Cerebellar nuclear complex (tissue), 1 donor: ENCODE measurements at places on chromosomes 4 and X.

GRCh38 chrX:136710325-136710951, 62.5 kb downstream of the CD40LG start:
- no peak for DNase-seq

DNA sequence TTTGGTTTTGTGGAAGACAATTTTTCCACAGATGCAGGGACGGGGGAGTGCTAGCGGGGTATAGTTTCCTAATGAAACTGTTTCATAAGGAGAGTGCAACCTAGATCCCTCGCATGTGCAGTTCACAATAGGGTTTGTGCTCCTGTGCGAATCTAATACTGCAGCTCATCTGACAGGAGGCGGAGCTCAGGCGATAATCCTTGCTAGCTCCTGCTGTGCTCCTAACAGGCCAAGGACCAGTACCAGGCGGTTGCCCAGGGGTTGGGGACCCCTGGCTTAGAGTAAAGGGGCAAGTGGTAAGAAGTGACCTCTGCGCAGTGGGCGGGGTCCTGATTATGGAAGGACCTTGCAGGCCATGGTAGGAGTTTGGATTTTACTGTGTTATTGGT, 3.8 kb downstream of the SCML1 start:
- no peak for DNase-seq

- no peak for DNase-seq
These were observed 5.0 kb upstream of the TSPAN5 start for GRCh38 chr4:98663226-98664006.

GRCh38 chr4:128394778-128395177, 107.2 kb upstream of the PGRMC2 start:
- DNase-seq: no peak

- DNase-seq: no peak
These were observed at the start of gene GPR50 for GRCh38 chrX:151176231-151176750. Gene GPR50 (plus strand): TSS chrX:151176584. CDS start chrX:151176722, 138 bp downstream.
